ENCODE measurements at places on chromosomes 5 and 9.

DNA sequence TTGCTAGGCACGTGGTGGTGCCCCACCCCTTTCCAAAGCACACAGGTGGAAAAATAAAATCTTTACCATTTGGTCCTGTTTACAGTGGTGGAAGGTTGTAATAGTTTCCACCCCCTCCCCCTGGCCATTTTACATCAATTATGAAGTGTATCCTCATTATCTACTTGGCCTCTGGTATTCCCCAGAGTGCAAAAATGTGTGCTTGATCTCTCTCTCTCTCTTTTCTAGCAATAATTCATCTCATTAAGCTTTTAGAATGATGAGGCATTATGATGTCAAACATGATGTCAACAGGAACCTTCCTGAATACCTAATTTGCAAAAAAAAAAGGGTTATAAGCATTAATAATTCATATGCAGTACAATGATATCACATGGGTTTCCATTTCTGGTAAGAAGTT is 3.1 kb downstream of the PDE8B start:
- no peak for DNase-seq

DNA sequence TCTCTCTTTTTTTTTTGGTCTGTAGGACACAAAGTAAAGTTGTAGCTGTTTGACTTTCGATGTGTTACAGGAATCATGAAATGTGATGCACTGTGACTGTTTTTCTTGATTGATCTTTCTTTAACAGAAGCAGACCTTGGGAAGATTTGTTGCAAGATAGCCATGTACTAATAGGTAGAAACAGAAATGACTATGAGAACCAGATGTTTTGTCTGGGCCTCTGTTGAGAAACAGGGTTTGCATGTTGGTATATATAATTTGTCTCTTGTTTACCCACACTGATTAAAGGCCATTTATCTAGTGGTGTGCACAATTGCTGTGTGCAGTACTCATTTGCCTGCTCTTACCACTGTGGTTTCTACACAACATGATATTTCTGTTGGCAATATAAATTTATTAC is 125.1 kb downstream of the HACD4 start:
- DNase-seq: no peak

- DNase-seq: no peak
Observed at GRCh38 chr5:173920024-173920753, 32.0 kb downstream of the CPEB4 start.

DNA sequence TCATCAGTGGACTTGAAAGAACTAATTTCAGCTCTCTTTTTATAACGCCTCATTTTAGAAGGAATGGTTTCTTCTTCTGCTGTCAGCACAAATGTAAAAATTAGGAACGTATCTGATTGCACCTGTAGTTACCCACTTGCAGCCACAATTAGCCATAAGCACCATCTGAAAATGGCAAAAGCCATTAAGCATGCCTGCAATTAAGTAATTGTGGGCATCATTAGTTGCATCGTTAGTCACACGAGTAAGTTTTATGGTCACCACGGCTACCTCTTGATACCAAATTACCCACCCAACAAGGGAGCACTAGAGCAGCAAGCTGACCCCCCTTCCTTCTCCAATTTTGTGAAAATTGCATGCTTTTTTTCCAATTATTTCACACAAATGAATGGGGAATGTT is 25.8 kb upstream of the SLC44A1 start:
- DNase-seq: no peak

DNA sequence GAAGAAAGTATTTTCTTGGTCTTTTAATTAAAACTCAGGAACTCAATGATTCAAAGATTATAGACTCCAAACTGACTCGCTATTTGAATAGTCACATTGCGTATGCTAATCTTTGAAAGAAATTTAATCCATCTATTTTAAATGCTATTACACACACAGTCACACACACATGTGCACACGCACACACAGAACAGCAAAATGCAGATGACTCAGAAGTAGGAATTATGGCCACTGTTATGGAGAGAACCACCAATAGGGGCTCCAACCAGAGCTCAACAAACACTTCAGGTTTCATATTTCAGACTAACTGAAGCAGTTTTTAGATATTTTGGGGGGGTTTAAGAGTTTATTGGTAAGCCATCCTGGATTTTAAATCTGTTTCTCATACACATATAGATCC is 1917.9 kb downstream of the EFNA5 start:
- DNase-seq: no peak

DNA sequence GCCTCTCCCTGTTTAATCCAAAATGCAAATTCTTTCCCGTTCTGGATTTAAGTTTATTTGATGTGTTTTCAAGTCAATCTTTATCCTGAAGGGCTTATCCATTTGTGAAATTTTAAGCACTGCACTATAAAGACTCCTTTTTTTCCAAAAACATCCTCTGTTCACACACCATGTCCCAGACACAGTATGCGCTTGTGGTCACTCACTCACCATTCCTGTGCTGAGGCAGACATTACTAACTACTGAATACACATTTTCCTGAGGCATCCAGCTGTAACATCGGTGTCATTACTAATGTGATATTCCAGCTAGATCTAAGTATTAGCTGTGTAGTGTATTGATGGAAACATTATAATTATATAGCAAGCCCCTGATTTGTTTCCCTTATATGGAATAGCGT is 298.4 kb downstream of the KCTD16 start:
- no peak for DNase-seq

DNA sequence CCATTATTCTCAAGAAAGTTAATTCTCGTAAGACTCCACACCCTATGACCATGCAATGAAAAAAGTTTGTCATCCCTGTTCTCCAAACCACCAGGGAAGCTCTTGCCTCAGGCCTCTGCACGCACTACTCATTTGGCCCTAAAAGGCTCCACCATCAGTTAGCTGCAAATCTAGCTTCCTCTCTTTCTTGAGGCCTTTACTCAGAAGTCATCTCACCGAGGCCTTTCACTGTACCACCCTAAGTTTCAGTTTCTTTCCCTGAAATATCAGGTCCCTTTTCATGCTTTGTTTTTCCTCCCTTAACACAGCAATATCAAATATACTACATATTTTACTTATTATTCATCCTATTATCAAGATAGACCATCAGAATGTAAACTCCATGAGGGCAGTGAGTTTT is 39.1 kb downstream of the OXCT1 start:
- DNase-seq: no peak

- DNase-seq: no peak
Observed at GRCh38 chr9:20417373-20418080, 204.8 kb downstream of the MLLT3 start.

- DNase-seq: no peak
Observed at GRCh38 chr5:138955013-138955660, 80.0 kb upstream of the LRRTM2 start.

GRCh38 chr5:96546120-96546519 is 113.1 kb upstream of the PCSK1 start:
- no peak for DNase-seq

DNA sequence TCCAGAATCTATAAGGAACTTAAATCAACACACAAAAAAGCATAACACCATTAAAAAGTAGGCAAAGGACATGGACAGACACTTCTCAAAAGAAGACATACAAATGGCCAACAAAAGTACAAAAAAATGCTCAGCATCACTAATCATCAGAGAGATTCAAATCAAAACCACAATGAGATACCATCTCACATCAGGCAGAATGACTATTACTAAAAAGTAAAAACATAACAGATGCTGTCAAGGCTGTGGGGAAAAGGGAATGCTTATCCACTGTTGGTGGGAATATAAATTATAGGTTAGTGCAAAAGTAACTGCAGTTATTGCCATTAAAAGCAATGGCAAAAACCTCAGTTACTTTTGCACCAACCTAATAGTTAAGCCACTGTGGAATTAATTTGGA is 32.2 kb upstream of the SPATA31D4 start:
- no peak for DNase-seq

DNA sequence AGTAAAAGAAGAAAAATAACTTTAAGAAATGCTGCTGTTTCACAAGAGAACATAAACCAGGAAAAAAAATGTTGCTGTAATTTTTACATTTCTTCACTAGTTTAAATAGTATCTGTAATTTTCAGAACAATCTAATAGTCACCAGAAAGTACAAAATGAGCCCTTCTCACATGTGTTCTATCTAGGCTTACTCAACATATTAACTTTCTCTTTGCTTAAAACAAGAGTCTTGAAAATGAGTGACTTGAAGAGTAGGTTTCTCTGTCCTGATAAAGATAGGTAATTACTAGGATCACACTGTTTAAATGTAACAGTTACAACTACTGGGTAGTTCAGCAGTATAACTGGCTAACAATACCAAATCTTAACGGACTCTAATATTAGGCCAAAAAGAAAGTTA is 37.5 kb downstream of the CLINT1 start:
- DNase-seq: no peak

GRCh38 chr5:72835633-72836032 is 19.2 kb downstream of the TNPO1 start:
- DNase-seq: no peak

DNA sequence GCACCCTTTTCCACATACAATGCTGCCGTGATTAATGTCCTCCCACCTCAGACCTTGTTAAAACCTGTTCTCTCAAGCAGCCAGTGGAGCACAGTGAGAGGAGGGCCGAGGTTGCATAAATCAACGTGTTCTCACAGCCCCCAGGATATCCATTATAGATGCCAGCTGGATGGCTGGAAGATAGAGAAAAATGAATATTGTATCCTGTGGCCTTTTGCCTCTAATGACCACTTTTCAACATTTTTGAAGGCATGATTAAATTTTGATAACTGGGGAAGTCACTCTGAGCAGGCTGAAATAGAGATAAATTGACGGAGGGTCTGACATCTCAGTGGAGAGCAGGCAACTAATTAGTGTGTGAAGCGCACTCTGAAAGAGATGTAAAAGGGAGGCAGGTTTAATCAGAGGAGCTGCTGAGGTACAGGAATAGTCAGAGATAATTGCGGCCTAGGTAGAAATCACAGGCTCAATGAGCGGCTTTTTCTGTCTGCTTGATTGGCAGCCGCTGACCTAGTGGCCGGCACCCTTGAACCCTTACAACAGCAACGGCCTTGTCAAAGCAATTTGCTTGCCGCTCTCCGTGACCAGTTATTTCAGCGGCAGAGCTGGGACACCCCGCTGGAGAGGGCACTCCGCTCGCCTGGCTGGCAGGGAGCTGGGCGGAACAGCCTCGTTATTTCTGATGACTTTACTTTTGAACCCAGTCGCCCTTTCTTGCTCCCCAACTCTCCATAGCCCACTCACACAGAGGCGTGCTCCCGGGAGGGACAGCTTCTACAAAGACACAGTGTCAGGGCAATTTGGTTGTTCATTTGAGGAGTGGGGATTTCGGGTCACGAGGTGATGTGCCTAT is 560.7 kb downstream of the PSAT1 start:
- no peak for DNase-seq
